ENCODE measurements at places on chromosomes 16 and 17. TPM values are rescaled to one million over a fixed set of nuclear protein-coding genes. Genes with fewer than 3 reads are reported as not detected.

- H3K4me1 ChIP-seq = no peaks in the 10 kb centered on the region
- no peaks in the 10 kb centered on the region for H3K36me3 ChIP-seq
- no peak overlapping the region for H3K4me3 ChIP-seq
- no peak overlapping the region for H3K27ac ChIP-seq
These were observed 25.6 kb upstream of the NDRG4 start for GRCh38 chr16:58474296-58474695.

DNA sequence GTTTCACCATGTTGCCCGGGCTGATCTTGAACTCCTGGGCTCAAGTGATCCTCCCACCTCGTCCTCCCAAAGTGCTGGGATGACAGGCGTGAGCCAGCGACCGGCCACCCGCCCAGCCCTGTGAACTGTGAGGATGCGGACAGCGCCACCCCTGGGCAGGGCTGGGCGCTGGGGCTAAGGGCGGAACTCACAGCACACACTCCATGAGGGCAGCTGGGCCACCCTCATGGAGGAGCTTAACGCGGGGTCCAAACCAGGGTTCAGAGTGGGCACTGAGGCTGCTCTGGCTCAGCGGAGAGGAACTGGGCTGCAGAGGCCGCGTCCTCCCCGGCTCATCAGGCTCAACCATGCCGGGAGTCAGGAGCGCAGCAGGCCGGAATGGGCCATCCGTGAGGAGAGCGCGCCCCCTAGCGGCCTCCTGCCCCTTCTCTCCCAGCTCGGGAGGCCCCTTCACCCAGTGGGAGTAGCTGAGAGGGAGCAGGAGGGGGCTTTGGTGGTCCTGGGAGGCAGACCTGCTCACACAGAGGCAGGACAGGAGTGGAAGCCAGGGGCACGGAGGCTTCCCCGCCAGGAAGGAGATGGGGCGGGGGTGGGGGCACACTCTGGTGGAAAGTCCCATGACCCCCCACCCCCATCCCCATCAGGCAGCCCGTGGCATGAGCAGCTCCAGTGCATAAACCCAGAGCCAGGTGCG lies 13.8 kb downstream of the CORO7 start:
- no peaks in the 10 kb centered on the region for H3K27me3 ChIP-seq
- peak; percentile 92 for DNase-seq
- no peaks in the 10 kb centered on the region for H3K4me1 ChIP-seq
- no peak overlapping the region for H3K27ac ChIP-seq

The PRKCB gene
- total RNA-seq = not detected

GRCh38 chr17:2582493-2582892 lies 11.0 kb upstream of the PAFAH1B1 start:
- no peak for DNase-seq
- H3K4me3 ChIP-seq = no peak overlapping the region
- H3K4me1 ChIP-seq = no peaks in the 10 kb centered on the region

The ABCC11 gene
- total RNA-seq = 0.56 TPM

GRCh38 chr16:56985288-56985961 lies 3.9 kb upstream of the NLRC5 start:
- H3K4me3 ChIP-seq = no peak overlapping the region
- peaks cover 11% of the 10 kb centered on the region for H3K36me3 ChIP-seq
- H3K4me1 ChIP-seq = peaks cover 30% of the 10 kb centered on the region
- DNase-seq = peak; percentile 44
- H3K27ac ChIP-seq = no peak overlapping the region

DNA sequence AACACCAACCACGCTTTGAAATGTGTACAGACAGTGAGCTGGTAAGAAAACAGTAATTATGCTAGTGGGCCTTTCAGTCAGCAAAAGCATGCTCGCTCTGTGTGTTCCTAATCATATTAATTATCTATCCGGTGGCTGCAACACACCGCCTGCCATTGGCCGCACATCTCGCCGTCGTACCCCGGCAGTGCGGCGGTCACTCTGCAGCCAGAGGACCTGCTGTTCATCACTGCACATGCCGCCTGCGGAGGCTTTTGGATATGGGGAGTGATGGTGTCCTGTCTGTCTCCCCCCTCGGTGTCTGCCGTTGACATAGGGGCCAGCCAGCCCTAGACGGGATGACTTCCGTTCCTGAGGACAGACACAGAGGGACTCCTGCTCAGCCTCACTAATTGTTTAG lies 68.5 kb downstream of the RPA1 start:
- H3K27me3 ChIP-seq = no peaks in the 10 kb centered on the region
- H3K27ac ChIP-seq = no peak overlapping the region
- H3K4me3 ChIP-seq = no peak overlapping the region
- H3K36me3 ChIP-seq = peaks cover 11% of the 10 kb centered on the region

GRCh38 chr17:77185137-77185536 lies 44.4 kb downstream of the SEC14L1 start:
- H3K4me3 ChIP-seq = no peak overlapping the region
- H3K27me3 ChIP-seq = no peaks in the 10 kb centered on the region
- H3K27ac ChIP-seq = no peak overlapping the region
- DNase-seq = no peak
- H3K36me3 ChIP-seq = no peaks in the 10 kb centered on the region

- H3K36me3 ChIP-seq = peaks cover 7% of the 10 kb centered on the region
- no peak for DNase-seq
- no peaks in the 10 kb centered on the region for H3K4me1 ChIP-seq
- H3K27me3 ChIP-seq = no peaks in the 10 kb centered on the region
- H3K27ac ChIP-seq = no peak overlapping the region
These were observed 102.9 kb downstream of the NLK start for GRCh38 chr17:28145348-28145747.

Measured in Calu3 (cell line).